8988T (cell line): ENCODE measurements at places on chromosomes 2 and 18.
A peak's percentile ranks its signal among the peaks of the same experiment; 100 is the strongest.

DNA sequence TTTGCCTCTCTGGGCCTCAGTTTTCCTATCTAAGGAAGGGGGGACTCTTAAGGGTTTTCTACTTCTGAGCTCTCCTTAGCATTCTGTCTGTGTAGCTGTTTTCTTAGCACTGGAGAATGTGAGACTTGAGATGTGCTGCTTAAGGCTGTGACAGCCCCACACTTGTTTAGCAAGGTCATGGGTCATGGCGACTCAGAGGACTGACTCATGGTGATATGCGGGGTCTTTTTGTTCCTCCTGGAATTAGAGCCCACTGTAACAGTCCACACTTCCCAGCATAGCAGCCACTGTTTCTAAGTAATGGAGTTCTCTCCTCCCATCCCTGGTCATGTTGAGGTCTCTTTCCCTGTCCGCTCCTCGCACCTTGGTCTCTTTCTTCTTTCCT is 4.1 kb upstream of the LPIN1 start:
- DNase-seq = no peak

DNA sequence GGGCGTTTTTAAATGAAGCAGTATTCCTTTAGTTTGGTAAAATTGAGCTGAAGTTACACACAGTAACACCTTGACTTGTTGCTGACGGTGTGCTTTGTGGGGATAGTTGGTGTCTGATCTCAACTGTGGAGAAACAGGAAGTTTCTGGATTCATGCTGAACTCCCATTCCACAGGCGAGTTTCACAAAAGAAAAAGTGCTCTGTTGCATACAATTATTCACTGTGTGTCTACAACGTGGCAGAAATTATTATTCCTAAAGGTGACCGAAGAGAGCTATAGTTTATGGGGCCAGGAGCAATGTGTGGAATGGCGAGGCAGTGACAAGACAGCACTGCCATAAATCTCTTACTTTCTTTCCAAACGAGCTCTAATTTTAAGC is 463 bp upstream of the CABYR start:
- no peak for DNase-seq

- no peak for DNase-seq
Observed at GRCh38 chr2:129757915-129758783, 221.3 kb upstream of the RAB6C start.

DNA sequence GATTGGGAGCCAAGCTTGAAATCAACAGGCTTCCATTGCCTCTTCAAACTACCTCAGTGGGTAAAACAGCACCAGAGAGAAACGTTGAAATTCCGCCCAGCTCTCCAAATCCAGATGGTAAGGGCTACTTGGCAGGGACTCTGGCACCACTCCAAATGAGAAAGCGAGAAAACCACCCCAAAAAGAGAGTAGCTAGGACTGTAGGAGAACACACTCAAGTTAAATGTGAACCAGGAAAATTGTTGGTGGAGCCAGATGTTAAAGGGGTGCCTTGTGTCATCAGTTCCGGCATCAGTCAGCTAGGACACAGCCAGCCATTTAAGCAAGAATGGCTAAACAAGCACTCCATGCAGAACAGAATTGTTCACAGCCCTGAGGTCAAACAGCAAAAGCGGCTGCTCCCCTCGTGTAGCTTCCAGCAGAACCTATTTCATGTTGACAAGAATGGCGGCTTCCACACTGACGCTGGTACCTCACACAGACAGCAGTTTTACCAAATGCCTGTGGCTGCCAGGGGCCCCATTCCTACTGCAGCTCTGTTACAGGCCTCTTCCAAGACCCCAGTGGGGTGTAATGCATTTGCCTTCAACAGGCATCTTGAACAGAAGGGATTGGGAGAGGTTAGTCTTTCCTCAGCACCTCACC is 167.3 kb downstream of the ASXL3 start:
- DNase-seq = no peak

DNA sequence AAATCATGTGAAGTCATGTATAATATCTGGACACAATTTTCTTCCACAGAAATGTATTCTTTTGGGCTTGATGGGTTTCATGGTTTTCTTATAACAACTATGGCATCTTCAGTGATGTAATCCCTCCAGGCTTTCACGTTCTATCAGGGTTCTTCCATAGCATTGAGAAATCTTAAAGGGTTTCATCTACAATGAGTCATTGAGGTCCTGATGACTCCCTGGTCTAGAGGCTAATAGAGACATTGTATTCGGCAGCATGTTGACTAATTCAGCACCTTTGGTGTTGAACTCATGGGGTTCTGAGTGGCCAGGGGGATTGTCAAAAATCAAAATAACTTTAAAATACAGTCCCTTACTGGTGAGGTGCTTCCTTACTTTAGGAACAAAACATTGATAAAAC is 614.0 kb upstream of the CRIM1 start:
- DNase-seq = no peak

DNA sequence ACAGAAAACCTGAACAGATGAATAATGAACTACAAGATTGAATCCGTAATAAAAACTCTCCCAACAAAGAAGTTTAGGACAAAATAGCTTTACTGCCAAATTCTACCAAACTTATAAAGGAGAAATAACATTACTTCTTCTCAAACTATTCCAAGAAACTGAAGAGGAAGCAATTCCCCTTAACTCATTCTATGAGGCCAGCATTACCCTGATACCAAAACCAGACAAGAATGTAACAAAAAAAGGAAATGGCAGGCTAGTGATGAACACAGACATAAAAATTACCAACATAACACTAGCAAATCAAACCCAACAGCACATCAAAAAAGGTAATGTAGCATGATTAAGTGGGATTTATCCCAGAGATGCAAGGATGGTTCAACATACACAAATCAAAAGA is 213.7 kb upstream of the FOSL2 start:
- no peak for DNase-seq

GRCh38 chr2:132566379-132566778 is 103.6 kb downstream of the LYPD1 start:
- DNase-seq = no peak

GRCh38 chr2:130288467-130289403 is 54.0 kb upstream of the IMP4 start:
- no peak for DNase-seq

DNA sequence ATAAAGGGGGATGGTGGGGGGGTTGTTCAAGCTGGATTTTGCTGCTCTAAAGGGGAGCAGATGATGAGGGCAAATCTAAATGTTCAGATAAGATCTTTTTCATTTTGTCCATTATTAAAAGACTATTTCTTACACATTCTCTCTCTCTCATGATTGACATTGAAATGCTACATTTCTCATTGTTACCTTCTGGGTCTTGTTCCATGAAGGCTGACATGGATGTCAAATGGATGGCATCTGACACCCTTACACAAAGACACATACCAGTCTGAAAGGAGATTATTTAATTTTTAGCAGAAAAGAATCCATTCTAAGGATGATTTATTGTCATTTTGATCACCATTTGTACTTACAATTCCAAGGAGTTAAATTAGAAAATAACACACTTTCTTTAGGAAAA is 11.1 kb downstream of the FZD7 start:
- no peak for DNase-seq

GRCh38 chr18:10230072-10230471 is 224.4 kb upstream of the APCDD1 start:
- DNase-seq = no peak

DNA sequence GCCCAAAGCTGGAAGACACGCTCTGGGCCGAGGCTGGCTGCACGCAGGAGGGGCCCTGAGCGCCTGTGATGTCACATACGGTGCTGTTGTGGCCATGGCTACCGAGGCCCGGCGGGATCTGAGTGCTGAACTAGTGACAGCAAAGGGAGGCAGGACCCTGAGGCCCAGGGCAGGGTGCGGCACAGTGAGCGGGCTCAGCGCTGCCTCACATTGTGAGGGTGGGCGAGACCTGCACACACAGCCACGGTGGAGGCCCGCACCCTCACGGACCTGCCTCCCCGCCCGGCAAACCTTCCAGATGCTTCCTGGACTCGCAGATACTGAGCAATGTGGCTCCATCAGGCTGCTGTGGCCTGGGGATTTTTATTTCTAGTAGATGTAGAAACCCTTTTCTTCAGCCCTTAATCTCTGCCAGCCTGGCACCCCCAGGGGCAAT is 133.8 kb upstream of the CTDP1 start:
- DNase-seq = no peak

DNA sequence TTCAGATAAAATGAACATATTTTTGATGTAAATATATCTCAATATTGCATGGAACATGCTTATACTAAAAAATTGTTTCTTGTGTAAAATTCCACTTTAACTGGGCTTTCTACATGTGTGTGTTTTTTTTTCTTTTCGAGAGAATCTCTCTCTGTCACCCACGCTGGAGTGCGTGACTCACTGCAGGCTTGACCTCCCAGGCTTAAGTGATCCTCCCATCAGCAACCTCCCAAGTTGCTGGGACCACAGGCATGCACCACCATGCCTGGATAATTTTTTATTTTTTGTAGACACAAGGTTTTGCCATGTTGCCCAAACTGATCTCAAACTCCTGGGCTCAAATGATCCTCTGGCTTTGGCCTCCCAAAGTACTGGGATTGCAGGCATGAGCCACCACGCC is 254.6 kb downstream of the LOXHD1 start:
- DNase-seq = no peak

DNA sequence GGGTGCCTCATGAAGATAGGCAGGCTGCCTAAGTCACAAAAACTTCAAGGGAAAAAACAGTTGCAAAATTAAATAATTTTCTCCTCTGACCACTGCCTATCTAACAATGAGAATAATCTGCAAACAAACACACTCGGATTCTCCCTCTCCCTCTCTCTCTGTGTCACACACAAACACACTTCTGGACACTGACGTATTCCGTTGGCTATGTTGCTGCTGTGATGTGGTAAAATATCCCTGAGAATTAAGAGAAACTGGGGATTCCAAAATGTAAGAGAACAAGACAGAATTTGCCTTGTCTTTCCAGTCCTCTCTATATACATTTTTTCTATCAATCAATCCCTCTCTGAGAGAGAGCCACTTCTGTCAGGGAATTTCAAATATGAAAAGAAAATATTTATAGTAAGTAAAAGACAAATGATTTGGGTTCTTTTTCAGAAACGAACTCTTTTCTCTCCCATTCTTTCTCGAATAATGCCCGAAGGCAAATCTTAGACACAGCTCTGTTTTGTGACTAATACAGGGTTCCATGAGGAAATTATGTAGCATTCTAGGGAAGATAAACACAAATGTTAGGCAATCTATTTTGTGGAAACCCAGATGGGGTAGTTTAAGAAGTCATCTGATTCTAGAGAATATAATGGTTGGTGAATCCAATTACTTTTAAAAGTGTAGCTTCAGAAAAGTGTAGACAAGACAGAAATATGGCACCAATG is 310.3 kb upstream of the CYP26B1 start:
- DNase-seq = no peak

DNA sequence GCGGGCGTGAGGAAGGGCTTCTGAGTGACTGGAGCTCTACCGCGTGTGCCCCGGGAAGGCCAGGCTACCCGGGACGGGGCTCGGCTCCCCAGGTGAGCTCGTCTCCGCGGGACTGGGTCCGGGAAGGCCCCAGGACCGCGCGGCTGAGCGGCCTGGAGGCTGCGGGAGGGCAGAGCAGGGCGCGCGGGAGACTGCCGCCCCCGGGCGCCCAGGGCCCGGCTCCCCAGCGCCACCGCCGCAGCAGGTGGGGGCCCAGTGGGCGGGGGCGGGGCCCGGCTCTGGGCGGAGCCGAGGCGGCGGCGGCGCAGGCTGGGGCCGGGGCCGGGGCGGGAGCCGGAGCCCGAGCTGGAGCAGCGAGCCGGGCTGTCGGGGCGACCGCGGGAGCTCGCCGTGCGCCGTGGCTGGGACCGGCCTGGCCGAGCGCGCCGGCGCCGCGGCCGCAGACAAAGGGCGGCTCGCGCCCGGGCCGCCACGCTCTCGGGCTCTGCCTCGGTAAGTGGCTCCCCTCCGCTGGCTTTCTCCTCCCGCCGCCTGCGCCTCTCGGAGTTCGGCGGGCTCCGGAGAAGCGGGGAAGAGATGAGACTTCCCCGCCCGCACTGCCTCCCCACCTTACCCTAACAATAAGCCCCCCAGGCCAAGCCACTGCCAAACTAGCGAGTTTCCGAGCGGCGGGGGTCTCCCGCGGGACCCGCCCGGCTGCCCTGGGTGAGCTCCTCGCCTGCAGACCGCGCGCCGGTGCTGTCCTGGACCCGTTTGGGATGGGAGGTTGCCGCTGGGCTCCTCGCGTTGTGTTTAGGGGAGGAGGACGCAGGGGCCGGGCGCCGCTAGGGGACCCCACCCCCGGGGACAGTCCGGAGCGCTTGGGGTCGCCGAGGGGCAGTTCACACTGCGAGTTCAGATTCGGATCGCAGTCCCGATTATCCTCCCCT is at the start of gene MAPK4:
MAPK4 (plus strand) TSS at position 336 of the 929 bp plus-strand sequence. CDS start 103,872 bp downstream, outside the sequence.
- peak; percentile 41 for DNase-seq

DNA sequence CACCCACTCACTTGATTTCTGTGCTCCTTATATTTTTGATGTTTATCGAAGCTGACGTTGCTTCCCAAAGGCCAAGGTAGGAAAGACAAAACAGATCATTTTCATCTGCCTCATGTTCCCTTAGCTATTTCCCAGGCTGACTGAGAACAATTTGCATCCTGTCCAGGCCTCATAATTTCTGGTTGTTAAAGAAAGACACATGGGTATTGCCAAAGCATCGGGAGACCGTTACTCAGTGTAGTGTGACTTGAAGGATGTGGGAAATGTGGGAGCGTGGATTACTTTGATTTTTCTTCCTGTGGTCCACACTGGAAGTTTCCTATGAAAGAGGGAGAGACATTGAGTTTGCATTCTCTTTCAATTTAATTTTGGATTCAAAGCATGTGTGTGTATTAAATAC is 204.6 kb downstream of the TRIB2 start:
- DNase-seq = no peak

DNA sequence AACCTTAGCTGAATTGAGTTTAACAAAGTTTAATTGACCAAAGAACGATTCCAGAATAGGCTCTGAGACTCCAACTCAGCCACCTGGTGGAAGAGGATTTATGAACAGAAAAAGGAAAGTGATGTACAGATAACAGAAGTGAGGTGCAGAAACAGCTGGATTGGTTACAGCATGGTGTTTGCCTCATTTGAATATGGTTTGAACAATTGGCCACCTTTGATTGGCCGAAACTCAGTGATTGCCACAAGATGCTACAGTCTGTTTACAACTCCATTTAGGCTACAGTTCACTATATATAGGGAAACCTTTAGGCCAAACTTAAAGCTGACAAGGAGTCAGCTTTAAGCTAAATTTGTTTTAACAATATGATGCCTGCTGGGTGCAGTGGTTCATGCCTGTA is 28.1 kb upstream of the SLC35G4 start:
- DNase-seq = no peak
